Activated T-helper 1 cell treated with anti-CD3 and anti-CD28 coated beads, Interleukin-2, amount 50 U/mL, for 16 hours (primary cell): ENCODE measurements at places on chromosomes 3 and 15.

DNA sequence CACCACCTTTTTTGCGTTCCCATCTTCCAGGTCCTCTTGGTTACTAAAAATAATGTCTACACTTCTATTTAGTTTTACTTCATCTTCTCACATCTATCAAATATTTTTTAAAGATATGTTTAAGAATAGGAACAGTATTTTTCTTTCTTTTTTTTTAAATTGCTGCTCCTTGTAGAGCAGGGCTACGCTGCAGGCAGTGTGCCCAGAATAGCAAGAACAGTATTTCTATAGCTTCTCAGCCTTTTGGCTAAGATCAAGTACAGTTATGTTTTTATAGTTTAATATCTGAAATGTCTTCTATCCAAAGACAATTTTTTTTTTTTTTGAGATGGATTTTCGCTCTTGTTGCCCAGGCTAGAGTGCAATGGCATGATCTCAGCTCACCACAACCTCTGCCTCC lies 73.0 kb downstream of the MYO9A start:
- no peak for DNase-seq

DNA sequence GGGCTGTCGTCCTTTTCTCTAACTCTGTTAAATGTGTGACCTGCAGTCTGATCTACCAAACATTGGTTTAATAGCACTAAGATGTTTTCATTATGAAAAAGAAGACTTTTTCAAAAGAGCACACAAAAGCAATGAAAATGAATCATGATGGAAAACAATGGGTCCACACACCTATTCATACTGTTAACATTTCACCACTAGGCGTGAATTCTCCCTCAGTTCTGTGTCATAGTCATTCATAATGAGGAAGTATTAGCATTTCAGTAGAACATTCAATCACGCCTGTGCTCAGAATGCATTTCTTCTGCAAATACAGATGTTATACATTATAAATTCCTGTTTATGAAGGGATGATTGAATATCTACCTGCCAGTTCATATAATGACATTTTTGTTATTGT lies 35.9 kb downstream of the EIF4E3 start:
- no peak for DNase-seq

DNA sequence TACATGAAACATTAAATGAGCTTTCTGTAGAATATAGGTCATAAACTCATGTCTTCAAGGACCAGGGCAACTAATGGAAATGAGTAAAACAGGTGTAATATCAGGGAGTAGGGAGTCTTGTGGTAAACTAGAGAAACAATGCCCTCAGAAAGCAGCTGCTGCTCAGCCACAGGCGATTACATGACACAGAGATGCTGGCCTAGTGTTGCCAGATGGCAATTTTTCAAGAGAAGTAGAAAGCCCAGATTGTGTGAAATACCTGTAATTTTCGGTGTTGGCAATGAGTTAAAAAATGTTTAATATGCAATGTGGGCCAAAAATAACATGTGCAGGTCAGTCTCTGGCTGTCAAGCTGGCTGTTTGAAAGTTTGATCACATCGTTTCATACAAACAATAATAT lies 23.4 kb downstream of the NCEH1 start:
- no peak for DNase-seq

- DNase-seq = no peak
Measured at GRCh38 chr3:86982883-86983282, 8.1 kb downstream of the VGLL3 start.

- DNase-seq = no peak
Measured at GRCh38 chr3:114502204-114502603, 208.4 kb downstream of the TIGIT start.

GRCh38 chr15:74994236-74994635 lies 1.1 kb upstream of the SCAMP5 start:
- no peak for DNase-seq
